ENCODE measurements at places on chromosomes 7 and 10.

DNA sequence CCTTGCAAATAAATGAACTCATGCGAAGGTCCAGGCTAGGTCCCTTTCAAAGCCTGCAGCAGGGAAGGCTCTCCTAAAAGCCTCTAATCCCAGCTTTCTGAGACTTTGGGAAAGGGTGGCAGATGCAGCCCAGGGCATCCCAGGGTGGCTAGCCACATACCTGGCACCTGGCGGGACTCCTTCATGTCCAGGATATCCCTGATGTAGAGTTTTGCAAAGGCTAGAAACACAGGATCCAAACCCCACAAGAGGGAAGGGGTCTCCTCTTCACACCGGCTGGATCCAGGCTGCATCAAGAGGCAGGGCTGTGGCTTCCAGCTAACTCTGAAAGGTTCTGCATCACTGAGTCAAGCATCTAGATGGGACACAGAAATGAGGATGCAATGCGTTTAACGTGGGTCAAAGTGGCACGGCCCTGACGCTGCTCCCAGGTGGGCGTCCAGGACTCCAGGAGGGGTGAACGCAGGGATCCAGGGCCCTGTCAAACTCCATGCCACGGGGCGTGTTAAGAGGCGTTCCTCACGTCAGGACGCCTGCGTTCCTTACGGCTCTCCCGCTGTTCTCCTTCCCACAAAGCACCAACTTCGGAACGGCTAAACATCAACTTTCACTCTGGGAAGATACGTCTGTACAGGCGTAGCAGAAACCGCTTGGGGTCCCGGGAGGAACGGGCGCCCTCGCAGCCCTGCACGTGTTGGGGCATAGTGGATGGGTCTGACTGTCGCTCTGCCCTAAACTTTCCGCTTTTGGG is 507 bp downstream of the STN1 start:
- no peak for DNase-seq

- no peak for DNase-seq
Measured at GRCh38 chr7:20647908-20648776, 32.7 kb downstream of the ABCB5 start.

DNA sequence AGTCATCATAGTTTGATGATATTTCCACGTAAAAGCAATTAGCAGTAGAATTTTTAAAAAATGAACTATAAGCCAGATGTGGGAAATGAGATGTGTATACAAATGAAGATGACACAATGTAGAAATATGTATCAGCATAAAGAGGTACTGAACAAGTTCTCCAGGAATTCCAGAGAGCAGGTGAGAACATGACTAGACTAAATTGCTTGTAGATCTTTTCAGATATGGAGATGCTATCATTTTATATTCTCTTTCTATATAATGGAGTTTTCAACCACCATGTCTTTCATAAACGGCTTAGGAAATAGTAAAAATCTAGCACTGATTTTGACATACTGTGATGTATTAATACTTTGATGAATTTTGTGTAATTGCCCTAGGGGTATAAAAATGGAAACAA is 130.9 kb downstream of the SEMA3D start:
- DNase-seq: no peak

DNA sequence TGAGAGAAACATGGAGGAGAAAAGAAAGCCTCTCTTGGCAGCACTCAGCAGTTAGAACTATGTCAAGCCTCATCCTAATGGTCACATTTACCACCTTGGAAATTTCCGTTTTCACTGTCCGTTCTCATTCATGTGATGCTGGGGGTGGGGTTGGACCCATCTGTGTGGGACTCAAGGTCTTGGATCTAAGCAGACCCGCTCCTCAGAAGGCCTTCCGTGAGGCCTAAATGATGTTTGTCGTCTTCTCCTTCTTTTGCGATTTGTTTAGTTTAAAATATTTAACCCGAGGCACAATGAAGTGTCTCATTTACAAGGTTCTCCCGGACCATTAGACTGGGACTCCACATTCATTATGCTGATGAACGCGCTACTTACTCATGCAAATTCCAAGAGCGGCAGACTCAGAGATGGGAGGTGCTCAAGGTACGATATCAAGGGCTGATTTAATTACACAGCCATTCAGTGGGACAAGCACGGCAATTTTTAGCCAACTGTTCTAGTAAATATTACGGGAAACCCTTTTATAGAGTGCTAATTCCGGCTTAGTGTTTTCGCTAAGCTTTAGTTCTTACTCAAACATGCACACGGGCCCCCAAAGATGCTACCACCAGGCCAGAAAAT is 109.1 kb upstream of the EFCAB10 start:
- DNase-seq: no peak

DNA sequence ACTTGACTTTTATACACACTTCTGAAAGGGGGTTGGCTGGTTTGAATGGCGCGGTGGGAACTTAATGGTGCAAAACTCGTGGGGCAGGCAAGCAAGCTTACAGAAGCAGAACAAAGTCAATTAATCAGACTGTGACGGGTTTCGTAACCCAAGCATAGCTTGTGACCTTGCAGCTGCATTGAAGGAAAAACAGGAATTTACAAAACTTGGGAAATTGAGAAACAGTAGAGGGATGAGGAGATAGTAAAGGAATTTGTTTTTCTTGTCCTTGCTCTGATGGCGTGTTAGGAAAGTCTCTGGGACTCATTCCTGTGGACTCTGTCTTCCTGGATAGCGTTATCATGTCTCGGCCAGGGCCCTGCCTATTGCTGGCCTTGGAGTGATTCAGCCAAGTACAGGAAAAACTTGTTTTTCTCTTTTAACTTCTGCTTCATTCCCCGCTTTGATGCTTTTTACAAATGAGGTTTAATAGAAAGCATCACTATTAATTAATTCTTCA is 220.0 kb upstream of the KCND2 start:
- DNase-seq: no peak

- no peak for DNase-seq
Measured at GRCh38 chr7:150340024-150340749, 1.2 kb downstream of the RARRES2 start.

DNA sequence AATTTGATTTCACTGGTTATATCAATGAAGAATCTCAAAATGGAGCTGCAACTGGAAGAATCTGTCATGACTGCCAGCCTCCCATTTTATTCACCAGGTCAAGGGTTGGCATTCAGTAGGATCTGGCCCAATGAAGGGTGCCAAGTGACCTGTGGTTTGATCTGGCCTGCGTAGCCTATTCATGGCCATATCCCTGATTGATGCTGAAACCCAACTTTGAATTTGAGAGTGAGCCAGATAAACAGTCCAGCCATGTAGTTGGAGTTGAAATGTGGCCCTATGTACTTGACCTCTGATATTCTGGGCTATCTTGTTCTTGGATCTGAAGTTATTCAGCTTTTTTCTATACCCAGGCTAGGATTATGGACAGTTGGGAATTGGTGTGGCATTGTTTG is 1.5 kb downstream of the MKLN1 start:
- no peak for DNase-seq

DNA sequence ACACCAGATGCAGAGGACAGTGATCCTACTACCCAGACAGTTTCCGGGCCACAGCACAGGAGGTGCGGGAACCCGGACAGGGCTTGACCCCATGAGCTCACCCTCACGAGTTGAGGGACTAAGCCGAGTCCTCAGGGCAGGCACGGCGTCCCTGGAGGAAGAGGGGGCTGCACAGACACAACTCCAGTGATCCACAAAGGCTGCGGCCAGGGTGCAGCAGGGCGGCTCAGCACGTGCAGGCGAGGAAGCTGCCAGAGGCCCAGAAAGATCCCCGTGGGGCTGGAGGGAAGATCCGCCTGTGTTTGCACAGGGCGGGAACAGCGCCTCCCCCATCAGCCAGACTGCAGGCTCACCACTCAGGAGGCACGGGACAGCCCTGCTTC is 45.9 kb upstream of the TMEM72 start:
- DNase-seq: no peak

- DNase-seq: no peak
Measured at GRCh38 chr10:98097616-98098015, 36.8 kb upstream of the R3HCC1L start.

DNA sequence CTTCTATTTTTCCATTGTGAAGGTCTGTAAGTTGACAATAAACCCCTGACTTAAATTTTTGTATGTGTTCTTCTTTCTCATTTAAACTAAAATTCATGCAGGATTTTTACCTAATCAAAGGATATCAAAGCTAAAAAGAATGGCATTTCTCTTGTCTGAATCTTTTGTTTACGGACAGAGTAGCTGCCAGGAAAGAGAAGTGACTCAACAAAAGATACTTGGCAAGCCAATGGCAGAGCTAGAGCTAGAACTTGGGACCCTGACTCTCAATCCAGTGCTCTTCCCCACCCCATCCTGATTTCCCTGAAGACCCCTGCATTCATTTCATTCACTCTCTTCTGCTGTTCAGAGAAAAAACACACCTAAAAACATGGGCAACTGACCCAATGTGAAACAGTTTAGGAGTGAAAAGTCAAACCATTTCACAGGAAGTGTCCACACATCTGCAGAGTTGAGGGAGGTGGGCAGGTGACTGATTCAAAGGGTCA is 40.2 kb upstream of the PDLIM1 start:
- DNase-seq: no peak

- DNase-seq: no peak
Measured at GRCh38 chr7:88184848-88185304, 35.0 kb downstream of the SRI start.

- DNase-seq: no peak
Measured at GRCh38 chr7:63096141-63096540, 902.5 kb upstream of the ZNF722 start.

GRCh38 chr10:9608602-9609001 is 1409.1 kb upstream of the CELF2 start:
- no peak for DNase-seq

- DNase-seq: no peak
Measured at GRCh38 chr10:65911151-65911835, 1014.5 kb upstream of the LRRTM3 start.

DNA sequence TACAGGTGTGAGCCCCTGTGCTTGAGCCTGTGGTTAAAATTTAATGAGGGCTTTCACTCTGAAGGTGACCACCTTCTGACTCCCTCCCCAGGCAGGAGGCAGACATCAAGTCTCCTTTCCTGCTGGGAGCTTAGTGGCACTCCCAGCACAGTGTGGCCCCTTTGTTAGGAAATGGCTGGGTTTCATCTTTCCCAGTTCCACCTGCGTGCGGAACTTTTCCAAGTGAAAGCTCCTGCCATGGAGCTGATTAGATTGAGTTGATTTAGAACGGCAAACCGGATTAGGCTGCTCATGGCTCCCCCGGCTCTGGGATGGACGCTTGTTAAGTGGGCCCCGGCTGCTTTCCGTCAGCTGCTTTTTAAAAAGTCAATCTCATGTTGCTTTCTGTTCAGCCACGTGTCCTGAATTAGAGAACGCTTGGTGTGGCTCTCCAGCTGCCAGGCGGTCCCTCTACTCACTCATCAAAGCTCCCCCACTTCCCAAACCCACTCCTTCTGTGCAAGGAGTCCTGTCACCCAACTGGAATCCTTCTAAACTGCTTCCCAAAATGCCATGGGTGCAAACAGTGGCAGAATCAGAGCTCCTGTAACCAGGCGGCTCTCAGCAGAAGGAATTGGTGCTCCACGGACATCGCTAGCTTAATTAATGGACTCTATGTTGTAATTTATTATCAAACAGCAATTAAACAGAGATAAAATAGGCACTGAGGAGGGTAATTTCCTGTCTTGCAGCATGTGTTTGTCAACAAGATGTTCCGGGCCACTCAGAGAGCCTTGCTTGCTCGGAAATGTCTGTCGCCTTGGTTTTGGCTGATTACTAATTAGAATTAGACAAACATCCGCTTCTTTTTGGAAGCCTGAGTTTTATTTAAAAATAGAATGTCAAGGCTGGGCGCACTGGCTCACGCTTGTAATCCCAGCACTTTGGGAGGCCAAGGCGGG is 551.2 kb downstream of the GALNT17 start:
- no peak for DNase-seq

- DNase-seq: no peak
Measured at GRCh38 chr10:119269737-119270136, 62.4 kb downstream of the GRK5 start.

DNA sequence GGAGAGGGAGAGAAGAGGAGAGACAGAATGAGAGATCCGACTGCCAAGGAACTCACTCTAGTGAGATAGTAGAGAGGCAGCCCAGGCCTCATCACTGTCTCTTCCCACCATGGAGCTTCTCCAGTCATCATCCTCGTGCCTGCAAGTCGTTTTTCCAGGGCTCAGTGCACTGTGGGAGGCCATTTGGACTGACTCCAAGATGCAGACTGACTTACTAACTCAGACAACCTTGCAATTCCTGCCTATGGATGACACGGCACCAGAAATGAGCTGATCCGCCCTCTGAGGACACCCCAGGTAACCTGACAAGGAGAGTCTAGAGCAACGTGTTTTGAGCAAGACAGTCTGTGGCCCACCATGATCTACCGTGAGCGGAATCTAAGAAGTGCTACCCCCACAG is 154.9 kb downstream of the GLI3 start:
- DNase-seq: no peak

DNA sequence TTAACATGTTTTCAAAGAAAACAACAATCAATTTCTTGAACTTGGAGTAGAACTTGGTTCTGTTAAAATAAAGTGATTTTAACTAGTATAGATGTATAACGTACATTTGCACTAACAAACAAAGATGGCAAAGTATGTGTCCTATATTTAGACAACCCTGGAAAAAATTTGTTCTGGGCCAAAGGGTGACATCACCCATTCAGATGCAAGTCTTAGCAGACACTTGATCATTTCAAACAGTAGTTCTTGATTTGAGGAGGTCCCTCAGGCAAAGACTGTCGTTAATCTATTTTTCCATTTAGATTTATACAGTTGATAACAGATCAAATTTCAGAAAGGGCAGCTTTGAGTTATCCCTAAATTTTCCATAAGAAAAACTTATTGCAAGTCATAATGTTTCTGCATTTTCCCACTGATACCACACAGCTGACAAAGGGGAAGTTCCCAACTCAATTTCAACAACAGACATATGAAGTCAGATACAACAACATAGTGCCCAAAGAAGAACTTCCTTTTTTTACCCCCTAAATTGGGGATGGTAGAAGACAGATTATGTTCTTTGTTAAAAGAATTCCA is 5.2 kb downstream of the NMT2 start:
- no peak for DNase-seq

- no peak for DNase-seq
Measured at GRCh38 chr10:7533657-7534479, 123.0 kb upstream of the SFMBT2 start.

DNA sequence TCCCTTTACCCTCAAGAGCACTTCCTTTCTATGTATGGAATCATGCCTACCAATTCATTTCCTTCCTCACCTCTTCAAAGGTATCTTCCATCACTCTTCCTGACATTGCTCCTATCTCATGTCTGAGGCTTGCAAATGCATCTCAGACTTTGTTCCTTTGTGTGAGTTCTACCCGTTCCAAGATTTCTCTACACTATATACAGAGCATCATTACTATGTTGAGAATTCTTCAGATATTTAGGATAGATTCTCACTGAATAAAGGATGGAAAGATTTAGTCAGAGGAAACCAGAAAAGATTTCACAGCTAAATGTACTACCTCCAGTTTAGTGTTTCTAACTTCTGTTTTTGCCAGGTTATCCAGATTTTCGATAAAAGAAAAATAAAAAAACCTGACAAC is 462.7 kb downstream of the PHTF2 start:
- no peak for DNase-seq

- no peak for DNase-seq
Measured at GRCh38 chr10:62305813-62306212, 37.2 kb upstream of the RTKN2 start.
